ENCODE measurements at places on chromosomes 6 and 20. TPM values are rescaled to one million over a fixed set of nuclear protein-coding genes. Genes with fewer than 3 reads are reported as not detected.

DNA sequence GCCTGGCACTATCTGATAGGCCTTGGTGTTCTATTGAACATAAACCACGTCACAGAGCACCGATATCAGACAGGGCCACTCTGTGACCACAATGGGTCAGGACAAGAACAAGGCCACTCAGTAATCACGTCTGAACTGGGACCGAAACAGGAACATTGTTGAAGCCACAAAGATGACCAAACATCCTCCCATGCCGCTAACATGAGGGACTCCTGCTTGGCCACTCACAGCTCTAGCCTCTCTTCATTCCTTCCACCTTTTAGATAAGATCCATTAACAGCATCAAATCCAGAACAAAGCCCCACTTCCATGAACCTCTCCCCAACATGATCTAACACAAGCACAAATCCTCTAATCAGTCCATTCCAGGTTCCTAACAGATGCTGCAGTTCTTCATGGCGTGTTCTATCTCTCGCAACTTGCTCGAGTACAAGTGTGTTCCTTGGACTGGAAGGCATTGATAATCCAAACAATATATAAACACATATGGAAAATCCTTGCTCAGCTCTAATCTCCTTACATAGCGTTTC lies 7.4 kb downstream of the SIRT5 start:
- DNase-seq, result no peak

Gene SNX9
- total RNA-seq, result 34.4 TPM

Gene HEY2
- 60.6 TPM for total RNA-seq

Gene PACRG
- total RNA-seq, result 7.4 TPM

DNA sequence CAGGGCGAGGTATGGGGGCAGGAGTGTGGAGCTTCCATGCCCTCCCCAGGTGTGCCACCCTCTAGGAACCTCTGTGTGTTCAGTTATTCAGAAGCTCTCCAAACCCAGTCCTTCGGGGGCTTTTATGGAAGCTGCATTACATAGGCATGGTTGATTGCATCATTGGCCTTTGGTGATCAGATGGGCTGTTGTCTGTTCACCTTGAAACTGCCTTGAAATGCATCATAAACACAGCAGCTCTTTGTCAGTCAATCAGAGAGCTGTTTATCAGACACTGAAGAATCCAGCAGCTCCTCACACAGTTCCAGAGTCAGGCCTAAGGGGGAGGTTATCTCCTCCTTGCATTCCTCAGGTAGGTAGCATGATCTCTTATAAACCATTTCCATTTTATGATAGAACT lies 62.4 kb downstream of the E2F3 start:
- DNase-seq, result no peak

DNA sequence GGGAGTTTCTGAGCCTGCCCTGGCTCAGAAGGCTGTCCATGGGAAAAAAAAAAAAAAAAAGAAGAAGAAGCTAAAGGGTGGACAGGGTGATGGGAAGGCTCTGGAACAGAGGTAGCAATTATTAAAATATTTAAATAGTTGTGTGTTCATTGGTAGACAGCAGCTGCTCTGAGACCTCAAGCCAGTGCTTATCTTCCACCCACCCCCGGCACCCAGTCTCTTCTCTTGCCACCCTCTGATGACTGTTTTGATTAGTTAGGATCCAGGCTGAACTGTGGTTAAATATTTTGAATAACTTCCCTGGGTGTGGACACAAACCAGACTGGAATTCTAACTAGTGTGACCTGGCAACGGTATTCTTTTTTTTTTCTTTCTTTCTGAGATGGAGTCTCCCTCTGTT lies 16.9 kb upstream of the SRSF3 start:
- DNase-seq, result no peak

- DNase-seq, result no peak
Observed at GRCh38 chr6:80956898-80957297, 795.6 kb downstream of the TENT5A start.

DNA sequence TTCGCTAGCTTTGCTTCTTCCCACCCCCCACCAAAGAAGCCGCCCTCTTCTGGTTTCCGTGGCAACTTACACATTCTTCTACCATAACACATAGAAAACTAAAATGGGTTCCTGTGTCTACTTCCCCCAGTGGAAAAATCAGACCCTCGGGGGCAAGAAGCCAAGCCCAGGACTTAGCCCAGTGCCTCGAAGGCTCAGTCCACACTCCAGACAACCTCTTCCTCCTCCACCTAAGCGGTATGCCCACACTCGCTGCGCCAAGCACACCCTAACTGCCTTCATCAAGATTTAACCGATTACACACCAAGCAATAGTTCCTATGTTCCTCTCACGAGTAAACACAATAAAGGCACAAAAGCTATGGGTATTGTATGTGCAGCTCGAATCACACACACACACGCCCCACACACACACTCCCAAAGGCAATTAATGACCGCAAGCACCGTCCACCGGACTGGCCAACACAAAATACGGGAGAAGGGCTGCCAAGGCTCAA lies 537 bp downstream of the PPIL4 start:
- DNase-seq, result no peak

Gene MYCT1
- total RNA-seq, result 13.7 TPM

GRCh38 chr20:57055345-57055744 lies 211.1 kb downstream of the BMP7 start:
- no peak for DNase-seq

Gene FLRT3
- 0.05 TPM for total RNA-seq

Gene ZNF76
- 35.3 TPM for total RNA-seq

GRCh38 chr6:99013661-99014060 lies 65.9 kb upstream of the FBXL4 start:
- DNase-seq, result no peak

- no peak for DNase-seq
Observed at GRCh38 chr6:10567256-10568026, 46.3 kb downstream of the GCNT2 start.

DNA sequence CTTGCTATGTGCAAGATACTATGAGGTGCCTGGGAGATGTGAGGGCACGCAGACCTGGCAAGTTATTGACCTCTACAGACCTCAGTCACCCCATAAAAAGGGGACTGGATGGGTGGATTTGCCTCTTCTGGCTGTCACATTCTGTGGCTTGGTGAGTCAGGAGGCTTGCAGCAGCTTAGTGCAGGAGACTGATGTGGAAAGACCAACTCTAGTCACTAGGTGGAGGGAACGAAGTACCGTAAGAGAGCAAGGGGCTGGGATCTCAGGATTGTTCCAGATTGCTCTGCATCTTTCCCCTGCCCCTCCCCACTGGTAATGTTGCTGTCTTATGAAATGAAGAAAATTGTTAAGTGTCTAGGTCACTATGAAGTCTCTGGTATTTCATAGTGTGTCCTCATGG lies 3.3 kb downstream of the MAPRE1 start:
- DNase-seq, result no peak

DNA sequence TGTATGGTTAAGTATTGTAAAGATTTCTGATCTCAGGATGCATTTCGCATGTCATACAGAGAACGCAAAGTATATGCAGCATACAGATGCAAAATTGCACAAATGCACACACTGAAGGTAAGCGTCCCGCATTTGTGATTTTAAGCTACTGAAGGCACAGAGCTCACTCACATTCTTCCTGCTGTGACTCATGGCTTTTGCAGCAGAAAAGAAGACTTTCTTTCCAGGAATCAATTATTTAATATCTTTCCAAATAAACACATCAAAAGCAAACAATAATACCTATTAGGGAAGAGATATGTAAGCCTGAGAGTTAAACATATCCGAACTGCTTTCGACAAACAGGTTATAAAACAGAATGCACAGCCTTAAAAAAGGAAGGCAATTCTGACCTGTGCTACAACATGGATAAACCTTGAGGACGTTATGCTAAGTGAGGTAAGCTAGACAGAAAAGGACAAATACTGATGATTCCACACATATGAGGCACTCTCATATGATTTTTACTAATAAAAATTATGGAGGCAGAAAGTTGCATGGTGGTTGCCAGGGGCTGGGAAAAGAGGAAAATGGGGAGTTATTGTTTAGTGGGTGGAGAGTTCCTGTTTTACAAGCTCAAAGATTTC lies 109.0 kb downstream of the TFAP2A start:
- no peak for DNase-seq

- DNase-seq, result no peak
Observed at GRCh38 chr6:162251257-162251656, 476.3 kb downstream of the PRKN start.

- DNase-seq, result no peak
Observed at GRCh38 chr20:49508435-49509199, 26.1 kb upstream of the KCNB1 start.

DNA sequence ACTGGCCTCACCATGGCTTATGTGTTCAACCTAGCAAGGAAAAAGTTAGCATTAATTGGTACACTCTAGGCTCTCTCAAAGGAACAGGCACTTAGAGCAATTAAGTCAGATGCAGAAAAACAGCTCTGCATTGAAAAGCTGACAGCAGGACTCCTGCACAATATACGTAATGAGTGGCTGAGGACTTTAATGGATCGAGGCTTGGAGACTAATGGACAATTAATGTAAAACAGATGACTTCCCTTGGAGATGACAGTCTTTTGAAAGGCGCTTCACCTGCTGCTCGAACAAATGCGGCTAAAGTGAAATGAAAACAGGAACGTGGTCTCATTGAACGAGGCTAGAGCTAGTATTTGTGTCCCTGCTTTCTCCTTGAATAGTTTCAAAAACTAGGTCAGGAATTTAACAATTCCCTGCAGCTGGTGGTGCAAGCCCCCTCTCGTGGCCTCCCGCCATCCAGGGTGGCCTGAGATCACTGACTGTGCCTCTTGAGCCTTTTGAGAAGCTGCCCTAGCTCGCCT lies 137.1 kb downstream of the ELOVL4 start:
- DNase-seq, result no peak

DNA sequence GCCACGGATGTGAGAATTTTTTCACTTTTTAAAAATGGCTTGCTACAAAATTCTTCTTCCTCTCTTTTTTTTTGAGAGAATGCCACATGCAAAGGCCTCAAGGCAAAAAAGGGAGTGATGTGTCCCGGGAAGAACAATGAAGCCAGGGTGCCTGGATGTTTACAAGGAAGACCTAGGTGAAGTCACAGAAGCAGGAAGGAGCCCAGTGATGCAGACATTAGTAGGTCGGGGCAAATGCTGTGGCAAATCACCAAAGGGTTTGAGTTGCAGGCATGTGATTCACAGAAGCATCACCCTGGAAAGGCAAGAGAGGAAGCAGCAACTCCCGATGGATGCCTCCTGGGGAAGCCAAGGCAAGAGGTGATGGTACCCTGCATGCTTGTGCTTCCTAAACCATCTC lies 46.8 kb downstream of the FARS2 start:
- DNase-seq, result no peak

GRCh38 chr20:32982617-32983458 lies 21.4 kb downstream of the SUN5 start:
- peak; percentile 50 for DNase-seq

DNA sequence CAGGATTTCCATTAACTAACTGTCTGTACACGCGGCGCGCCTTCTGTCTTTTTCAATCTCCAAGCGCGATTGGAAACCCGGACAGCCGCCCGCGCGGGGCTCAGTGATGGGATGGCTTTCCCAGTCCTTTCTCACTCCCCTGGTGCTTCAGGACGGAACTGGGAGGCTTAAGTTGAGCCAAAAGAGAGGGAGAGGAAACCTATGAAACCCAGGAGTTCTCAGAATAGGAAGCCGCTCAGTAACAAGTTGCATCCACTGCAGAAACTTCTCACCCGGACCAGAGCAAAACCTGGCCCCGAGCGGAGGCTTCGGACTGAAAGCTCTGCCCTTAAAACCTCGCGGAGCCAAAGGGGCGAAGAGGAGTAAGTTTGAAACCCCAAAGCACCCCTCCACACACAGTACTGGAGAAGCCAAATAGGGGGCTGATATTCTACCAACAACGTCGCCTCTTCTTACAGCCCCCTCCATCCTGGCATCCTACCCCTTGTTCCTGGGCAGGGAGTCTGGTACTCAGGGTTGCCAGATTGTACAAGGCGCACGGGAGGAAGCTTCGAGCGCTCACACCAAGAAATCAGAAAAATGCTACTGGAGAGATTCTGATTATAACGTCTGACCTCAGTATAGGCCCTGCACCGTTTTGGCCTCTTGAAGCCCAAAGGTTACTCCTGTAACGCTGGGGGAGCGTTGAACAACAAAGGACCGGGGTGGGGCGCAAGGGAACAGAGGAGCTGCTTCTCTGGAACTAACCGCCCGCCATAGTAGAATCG lies 906 bp upstream of the COL12A1 start:
- DNase-seq, result peak; percentile 47

GRCh38 chr6:41318261-41318653 lies 17.2 kb upstream of the NCR2 start:
- no peak for DNase-seq

GRCh38 chr6:90144396-90144795 lies 152.2 kb downstream of the BACH2 start:
- no peak for DNase-seq

Gene VSTM2L
- total RNA-seq, result 17.0 TPM

GRCh38 chr20:15036948-15037347 lies 699.5 kb upstream of the FLRT3 start:
- DNase-seq, result no peak

Gene TRAPPC3L
- total RNA-seq, result 0.11 TPM

DNA sequence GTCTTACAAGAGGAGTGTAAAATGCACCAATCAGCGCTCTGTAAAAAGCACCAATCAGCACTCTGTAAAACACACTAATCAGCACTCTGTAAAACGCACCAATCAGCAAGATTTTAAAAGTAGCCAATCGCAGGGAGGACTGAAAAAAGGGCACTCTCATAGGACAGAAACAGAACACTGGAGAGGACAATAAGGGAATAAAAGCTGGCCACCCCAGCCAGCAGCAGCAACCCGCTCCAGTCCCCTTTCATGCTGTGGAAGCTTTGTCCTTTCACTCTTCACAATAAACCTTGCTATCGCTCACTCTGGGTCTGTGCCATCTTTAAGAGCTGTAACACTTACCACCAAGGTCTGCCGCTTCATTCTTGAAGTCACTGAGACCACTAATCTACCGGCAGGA lies 1.7 kb upstream of the AIG1 start:
- no peak for DNase-seq

DNA sequence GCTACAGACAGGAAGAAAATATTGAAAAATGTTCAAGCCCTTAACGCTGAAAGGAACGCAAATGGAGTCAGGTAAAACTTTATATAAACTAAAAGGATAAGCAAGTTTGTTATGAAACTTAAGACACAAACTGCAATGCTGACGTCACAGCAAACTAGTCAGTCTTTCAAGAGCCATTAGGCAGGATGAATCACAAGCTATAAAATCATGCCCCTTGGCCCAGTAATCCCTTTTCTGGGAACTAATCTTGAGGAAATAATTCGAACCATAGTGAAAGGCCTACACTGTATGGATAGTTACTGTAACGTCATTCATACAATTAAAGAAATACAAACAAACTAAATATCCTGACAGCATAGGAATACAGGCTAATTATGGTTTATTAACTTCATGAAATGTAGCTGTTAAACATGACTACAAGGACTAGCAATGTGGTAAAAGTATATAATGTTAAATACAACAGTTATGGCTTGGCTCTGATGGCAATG lies 42.7 kb upstream of the HINT3 start:
- no peak for DNase-seq
